ENCODE measurements at places on chromosomes 2 and 18. TPM values are rescaled to one million over a fixed set of nuclear protein-coding genes. Genes with fewer than 3 reads are reported as not detected.

The VAMP5 gene
- 37.4 TPM for total RNA-seq

DNA sequence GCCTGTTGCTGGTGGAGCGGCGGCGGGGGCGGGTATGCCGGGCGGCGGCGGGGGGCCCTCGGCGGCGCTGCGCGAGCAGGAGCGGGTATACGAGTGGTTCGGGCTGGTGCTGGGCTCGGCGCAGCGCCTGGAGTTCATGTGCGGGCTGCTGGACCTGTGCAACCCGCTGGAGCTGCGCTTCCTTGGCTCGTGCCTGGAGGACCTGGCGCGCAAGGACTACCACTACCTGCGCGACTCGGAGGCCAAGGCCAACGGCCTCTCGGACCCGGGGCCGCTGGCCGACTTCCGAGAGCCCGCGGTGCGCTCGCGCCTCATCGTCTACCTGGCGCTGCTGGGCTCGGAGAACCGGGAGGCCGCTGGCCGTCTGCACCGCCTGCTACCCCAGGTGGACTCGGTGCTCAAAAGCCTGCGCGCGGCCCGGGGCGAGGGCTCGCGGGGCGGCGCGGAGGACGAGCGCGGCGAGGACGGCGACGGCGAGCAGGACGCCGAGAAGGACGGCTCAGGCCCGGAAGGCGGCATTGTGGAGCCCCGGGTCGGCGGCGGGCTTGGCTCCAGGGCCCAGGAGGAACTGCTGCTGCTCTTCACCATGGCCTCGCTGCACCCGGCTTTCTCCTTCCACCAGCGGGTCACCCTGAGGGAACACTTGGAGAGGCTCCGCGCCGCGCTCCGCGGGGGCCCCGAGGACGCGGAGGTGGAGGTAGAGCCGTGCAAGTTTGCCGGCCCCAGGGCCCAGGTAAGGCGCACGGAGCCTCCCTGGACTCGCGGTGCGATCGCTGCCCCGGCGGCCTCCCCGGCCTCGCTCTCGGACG, 1.0 kb downstream of the ZCCHC2 start:
- peak; percentile 66 for DNase-seq
- H3K27me3 ChIP-seq = no peaks in the 10 kb centered on the region
- peak overlapping the region; percentile 99 for H3K27ac ChIP-seq

GRCh38 chr2:172101821-172102390, 794 bp downstream of the DLX2 start:
- H3K27me3 ChIP-seq = peaks cover 20% of the 10 kb centered on the region
- H3K4me1 ChIP-seq = peaks cover 15% of the 10 kb centered on the region
- H3K36me3 ChIP-seq = no peaks in the 10 kb centered on the region
- no peak for DNase-seq
- no peak overlapping the region for H3K27ac ChIP-seq
- peak overlapping the region; percentile 40 for H3K4me3 ChIP-seq

GRCh38 chr2:217289907-217290280, 430.0 kb upstream of the TNP1 start:
- DNase-seq = no peak
- H3K27me3 ChIP-seq = no peaks in the 10 kb centered on the region
- H3K4me1 ChIP-seq = peaks cover 12% of the 10 kb centered on the region
- no peaks in the 10 kb centered on the region for H3K36me3 ChIP-seq
- no peak overlapping the region for H3K27ac ChIP-seq

- H3K4me1 ChIP-seq = no peaks in the 10 kb centered on the region
- H3K4me3 ChIP-seq = no peak overlapping the region
- H3K27me3 ChIP-seq = no peaks in the 10 kb centered on the region
- no peak overlapping the region for H3K27ac ChIP-seq
- peak; percentile 13 for DNase-seq
Observed at GRCh38 chr2:240411261-240412160, 24.0 kb upstream of the GPC1 start.

The CIAO1 gene
- 55.4 TPM for total RNA-seq
